GM03348 (cell line): ENCODE measurements at places on chromosomes 1 and 21.

DNA sequence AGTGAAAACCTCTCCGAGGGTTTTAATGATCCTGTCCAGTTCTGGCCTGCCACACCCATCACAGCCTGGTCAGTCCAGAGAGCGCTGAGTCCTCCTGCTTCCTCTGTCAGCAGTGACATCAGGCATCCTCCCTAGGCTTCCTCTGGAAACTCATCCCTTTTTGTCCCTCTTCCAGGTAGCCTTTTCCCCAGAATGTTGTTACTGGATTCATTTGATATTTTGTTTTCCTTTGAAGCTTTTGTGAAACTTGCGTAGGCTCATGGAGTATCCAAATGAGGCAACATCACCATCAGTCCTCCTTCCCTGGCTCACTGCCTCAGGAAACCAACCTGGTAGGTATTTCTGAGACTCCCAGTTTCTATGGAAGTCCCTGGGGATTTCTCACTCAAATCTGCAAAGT lies 27.0 kb upstream of the IGSF3 start:
- DNase-seq, result no peak

- peak; percentile 31 for DNase-seq
Observed at GRCh38 chr21:42233067-42233961, 14.4 kb downstream of the ABCG1 start.

- DNase-seq, result no peak
Observed at GRCh38 chr21:43758811-43759210, 17.3 kb downstream of the CSTB start.

DNA sequence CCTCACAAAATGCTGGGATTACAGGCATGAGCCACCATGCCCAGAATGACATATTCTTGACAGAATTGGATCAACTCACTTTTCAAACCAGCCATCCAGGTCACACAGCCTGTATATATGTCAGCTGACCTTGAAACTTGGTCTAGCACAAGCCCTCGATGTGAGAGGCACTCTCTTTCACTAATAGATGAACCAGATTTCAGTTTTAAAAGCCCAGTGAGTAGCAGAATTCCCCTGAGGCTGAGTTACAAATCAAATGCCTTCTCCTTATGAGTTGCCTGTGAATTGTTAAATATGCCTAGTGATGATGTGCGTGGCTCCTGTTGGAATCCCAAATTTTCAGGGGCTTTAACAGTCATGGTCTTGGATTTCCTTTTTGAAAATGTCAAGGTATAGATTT lies 88.7 kb downstream of the CD247 start:
- DNase-seq, result no peak

DNA sequence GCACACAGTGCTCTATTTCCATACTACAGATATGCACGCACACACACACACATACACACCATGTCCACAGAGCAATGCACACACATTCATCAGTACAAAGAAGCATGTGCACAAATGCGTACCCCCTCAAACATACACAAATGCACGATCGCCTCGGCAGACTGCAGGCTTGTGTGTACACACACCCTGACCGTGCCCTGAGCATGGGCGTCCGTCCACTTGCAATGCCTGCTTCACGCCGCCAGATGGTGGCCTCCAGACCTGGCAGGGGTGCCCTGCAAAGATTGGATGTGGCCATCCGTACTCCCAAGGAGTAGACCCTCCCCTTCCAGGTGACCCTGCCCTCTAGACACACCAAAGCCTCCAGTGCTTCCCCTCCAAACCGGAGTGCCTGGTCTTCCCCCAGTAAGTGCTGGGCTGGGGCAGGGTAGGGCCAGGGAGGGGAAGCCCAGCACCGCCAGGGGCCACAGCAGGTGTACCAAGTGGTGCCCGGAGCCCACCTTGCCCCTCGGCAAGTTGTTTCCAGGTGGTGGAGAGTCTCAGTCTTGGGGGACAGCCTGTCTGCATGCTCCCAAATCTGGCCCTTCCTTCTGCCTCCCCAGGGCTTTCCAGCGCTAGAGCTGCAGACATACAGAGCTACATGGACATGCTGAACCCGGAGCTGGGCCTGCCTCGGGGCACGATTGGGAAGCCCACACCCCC lies 20.6 kb downstream of the ESPN start:
- DNase-seq, result peak; percentile 49

- no peak for DNase-seq
Observed at GRCh38 chr1:156075775-156076204, 6.5 kb downstream of the MEX3A start.

GRCh38 chr1:210523830-210524229 lies 195.1 kb downstream of the HHAT start:
- DNase-seq, result no peak

DNA sequence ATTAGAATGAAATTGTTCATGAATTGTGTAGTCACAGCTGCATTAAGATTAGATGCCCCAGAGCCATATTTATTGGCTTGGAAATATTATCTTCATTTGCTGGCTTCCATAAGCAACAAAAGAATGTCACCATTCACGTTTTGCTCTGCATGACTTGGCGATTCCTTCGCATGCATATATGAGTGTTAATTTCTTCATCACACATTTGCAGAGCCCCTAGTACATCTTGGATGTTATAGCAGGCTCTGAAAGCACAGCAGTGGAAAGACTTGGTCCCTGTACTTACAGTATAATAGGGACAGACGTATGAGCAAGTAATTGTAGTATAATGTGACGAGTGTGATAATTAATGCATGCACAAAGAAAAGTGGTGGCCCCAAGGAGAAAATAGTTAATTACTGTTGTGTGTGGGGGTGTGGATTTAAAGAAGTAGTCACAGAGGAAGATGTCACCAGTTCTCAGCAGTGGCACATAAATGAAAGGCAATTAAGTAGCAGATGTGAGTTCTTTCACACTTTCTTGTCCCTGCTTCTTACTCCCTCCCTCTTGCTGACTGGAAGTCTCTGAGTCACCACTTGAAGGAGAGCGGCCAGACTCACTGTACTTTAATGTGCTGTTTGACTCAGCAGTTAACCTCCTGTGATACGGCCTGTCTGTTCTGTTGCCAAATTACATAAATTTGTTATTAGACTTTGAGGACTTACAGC lies 21.0 kb downstream of the S100A10 start:
- peak; percentile 80 for DNase-seq

- peak; percentile 32 for DNase-seq
Observed at GRCh38 chr1:53765657-53766056, 26.7 kb upstream of the GLIS1 start.

- DNase-seq, result no peak
Observed at GRCh38 chr1:218872928-218873327, 300.8 kb upstream of the LYPLAL1 start.

- DNase-seq, result no peak
Observed at GRCh38 chr21:42761776-42762335, 108.4 kb downstream of the PDE9A start.

DNA sequence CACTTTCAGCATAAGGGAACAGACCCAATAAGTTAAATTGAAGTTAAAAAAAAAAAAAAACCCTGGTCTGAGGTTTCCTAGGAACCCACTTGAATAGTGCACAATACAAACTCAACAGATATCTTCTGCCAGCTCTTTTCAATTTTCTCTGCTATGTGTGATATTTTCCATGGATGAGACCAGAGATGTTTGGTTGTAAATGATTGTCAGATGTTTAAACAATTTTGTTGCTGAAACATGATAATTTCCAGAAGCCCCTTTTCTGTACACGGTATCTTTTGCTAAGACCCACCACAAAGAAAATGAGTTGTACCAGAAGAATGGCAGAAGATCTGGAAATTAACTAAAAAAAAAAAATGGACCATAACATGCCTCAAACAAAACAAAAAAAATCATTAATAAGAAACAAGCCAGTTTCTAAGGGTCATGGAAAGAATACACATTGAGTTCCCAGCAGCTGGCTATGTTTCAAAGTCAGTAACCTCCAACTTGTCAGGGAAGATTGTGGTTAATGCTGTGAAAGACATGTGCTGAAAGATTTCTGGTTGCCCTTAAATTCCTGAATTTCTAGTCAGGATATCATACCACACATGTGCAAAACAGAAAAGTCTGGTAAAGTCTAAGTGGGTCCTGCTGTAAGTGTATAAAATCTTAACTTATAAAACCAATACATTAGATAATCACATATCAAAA lies 35.6 kb upstream of the MGST3 start:
- DNase-seq, result peak; percentile 51

DNA sequence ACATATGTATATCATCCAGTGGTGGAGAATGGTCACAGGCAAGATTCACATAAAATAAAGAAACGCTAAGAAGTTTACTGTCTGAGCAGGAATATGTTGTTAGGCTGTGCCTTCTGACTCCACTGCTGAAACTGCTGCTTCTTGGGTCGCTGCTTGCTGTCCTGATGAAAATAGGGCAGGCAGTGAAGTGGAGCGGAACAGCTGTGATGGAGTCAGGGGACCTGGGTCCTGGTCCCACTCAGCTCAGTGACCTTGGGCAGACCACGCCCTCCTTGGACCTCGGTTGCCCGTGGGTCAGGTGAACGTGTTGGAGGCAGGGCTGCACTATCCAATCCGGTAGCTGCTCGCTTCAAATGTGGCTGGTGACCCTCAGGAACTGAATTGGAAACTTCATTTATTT lies 33.4 kb upstream of the IFFO2 start:
- DNase-seq, result no peak

DNA sequence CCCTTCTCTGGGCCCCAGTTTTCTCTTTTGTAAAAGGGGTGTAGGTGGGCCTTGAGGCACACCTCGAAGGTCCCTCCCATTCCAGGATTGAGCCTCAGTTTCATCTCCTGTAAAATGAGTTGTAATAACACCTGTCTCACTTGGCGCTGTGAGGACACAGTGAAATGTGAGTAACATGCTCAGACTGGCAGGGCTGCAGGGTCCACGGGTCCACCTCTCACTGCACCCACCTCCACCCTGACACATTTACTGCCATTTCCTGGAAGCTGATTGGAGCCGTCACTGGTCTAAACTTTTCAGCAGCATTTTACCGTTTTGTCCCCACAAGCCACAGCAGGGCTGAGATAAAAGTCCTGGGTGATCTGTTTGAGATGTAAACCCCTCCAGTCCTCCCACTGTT lies 398.0 kb downstream of the PTPRU start:
- no peak for DNase-seq

GRCh38 chr21:36945496-36946138 lies 20.9 kb downstream of the HLCS start:
- DNase-seq, result peak; percentile 21

GRCh38 chr1:216448011-216448510 lies 24.8 kb upstream of the USH2A start:
- DNase-seq, result no peak

DNA sequence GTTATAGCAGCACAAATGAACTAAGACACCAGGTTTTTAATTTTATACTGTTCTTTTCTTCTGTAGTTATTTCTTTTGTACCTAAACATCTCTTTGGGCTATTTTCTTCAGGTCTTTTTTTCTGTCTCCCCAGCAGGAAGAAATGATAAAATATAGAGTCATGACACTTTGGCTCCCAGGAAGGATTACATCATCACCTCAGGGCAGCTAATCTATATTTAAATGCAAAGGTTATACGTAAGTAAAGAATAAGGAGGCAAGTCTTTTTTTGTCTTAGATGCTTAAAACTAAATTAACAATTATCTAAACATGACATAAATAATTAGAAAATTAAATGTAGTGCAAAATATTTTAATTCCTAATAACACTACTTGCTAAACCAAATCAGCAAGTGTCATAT lies 57.0 kb downstream of the WARS2 start:
- no peak for DNase-seq

- no peak for DNase-seq
Observed at GRCh38 chr1:65866439-65866838, 73.7 kb downstream of the PDE4B start.

GRCh38 chr1:25673962-25674806 lies 57.6 kb downstream of the MAN1C1 start:
- DNase-seq, result no peak

GRCh38 chr1:233905416-233906051 lies 1.1 kb downstream of the SLC35F3 start:
- DNase-seq, result no peak

DNA sequence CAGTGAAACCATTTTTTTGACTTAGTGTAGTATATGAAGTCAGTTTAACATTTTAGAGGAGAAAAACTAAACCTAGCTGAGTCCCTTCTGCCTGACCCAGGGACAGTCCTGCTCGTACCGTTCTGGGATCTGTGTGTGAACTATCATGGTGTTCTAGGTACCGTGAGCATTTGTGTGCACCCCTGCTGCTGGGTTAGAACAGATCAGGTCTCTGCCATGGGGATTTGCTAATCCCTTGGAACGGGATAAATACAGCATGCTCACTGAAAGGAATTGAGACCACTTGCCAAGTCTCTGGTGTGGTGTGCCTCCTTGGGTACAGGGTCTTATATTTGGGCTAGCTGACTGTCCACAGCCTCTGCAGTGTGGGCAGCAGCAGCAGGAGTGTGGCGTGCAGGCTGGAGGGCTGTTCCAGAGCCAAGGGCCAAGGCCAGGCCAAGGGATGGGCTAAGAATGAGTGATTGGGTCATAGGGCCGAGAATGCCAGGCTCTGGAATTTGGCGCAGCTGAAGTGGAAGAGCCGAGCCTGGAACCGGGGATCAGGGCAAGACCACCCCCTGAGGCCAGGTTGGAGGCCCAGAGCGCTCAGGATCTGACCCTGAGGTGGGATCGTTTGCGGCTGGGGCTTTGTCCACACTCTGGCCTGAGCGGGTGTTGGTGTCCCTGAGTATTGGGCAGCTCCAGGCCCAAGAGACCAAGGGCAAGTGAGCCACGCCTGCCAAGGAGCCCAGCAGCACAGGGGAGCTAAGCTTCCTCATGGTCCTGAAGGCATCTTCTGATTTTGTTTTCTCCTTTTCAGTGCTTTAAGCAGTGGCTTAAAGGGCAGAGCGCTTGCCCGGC lies 66.3 kb downstream of the VPS26C start:
- DNase-seq, result no peak

DNA sequence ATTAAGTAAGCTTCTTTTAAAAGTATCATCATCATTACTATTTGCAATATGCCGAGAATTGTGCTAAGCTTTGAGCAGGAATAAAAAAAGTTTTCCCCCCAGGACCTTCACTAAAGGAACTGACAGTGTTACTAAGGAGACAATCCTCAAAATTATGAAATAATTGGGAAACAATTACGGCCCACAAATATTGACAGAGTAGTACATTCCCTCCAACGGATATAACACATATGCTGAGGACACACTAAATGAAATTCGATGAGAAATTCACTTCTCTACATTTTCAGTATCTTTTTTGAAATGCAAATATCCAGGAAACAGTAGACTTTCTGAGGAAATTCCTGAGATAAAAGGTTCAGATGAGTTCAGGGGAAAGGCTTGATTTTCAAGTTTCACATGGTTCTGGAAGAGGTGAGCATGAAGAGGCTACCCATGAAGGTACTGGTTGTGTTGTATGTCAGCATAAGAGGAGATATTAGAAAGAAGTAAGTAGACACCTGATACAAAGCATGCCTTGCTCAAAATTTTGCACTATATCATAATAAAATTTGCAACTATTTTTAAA lies 171.2 kb upstream of the NR5A2 start:
- no peak for DNase-seq

GRCh38 chr1:109361649-109362048 lies 36.1 kb downstream of the SORT1 start:
- peak; percentile 16 for DNase-seq

GRCh38 chr1:148158341-148159003 lies 6.4 kb upstream of the NBPF11 start:
- DNase-seq, result no peak

GRCh38 chr1:25831569-25832196 lies 11.9 kb downstream of the MTFR1L start:
- DNase-seq, result no peak

- DNase-seq, result no peak
Observed at GRCh38 chr1:7666249-7666648, 104.8 kb upstream of the VAMP3 start.
